IMR-90 (cell line): ENCODE measurements at places on chromosomes 16 and 17. TPM values are rescaled to one million over a fixed set of nuclear protein-coding genes. Genes with fewer than 3 reads are reported as not detected.

GRCh38 chr16:84455031-84455430 is 49.4 kb downstream of the MEAK7 start:
- no peak for DNase-seq

DNA sequence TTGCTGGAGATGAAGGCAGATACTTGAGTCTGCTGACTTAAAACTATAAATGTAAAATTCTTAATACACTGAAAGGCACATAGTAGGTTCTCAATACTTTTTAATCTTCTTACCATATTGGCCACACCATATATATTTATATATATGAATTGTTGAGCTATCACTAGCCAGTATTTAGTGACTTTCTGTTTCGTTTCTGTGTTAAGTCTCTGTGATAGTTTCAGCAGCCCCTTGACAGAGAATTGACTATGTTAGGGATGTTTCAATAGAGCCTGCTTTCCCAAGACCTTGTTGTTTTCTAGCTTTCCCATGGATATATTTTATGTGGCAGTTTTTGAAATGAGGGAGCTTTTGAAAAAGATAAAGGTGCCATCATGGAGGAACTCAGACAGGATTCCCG is 206.5 kb upstream of the GOT2 start:
- no peak for DNase-seq

- DNase-seq, result no peak
These were observed 60.4 kb downstream of the ZDHHC7 start for GRCh38 chr16:84950906-84951305.

DNA sequence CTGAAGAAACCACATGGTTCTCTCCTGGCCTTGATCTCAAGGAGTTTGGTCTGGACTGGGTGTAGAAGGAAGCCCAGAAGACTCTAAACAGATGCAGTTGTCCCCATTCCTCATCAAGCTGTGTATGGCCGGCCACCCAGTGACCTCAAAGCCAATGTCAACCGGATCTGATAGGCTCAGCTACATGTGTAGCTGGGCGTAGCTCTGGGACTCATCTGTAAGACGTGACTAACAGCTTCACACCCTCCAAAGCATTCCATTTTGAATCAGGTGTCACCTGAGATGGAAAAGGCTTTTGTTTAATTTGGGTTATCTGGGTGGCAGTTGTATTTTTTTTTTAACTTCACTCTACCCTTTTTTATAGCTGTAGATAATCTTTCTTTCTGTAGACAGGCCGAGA is 130.4 kb downstream of the ABCC12 start:
- DNase-seq, result no peak

- no peak for DNase-seq
These were observed 197.7 kb upstream of the CIBAR2 start for GRCh38 chr16:85309656-85310587.

The ABCA6 gene
- polyA plus RNA-seq, result not detected in 2 replicates

The KRTAP4-7 gene
- 0.11 TPM in 1 of 2 replicates, not detected in the other for polyA plus RNA-seq
